ENCODE measurements at places on chromosomes 2 and 18.

- no peaks in the 10 kb centered on the region for H3K36me3 ChIP-seq
- DNase-seq: peak; percentile 18
- peaks cover 11% of the 10 kb centered on the region for H3K27me3 ChIP-seq
- H3K27ac ChIP-seq: no peak overlapping the region
- no peak overlapping the region for H3K4me3 ChIP-seq
Observed at GRCh38 chr18:78875016-78875777, 104.4 kb upstream of the SALL3 start.

DNA sequence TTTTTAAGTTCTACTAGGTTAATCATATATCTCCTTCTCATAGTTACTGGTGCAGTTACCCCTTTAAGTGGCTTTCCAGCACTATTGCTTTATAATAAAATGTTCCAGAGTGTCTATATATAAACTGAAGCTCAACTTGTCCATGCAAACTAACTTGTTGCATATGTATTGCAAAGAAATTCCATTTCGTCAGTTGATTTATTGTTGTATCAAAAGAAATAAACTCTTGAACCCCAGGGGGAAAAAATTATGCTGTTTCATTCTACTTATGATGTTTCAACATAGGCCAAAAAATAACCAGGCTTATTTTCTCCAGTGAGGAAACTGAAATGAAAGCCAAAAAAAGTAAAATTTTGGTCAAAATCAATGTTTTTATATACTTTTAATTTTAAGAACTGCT is 491.9 kb downstream of the NR4A2 start:
- H3K4me1 ChIP-seq: no peaks in the 10 kb centered on the region
- peak; percentile 23 for DNase-seq
- H3K27ac ChIP-seq: no peak overlapping the region
- no peaks in the 10 kb centered on the region for H3K36me3 ChIP-seq
- H3K4me3 ChIP-seq: no peak overlapping the region

DNA sequence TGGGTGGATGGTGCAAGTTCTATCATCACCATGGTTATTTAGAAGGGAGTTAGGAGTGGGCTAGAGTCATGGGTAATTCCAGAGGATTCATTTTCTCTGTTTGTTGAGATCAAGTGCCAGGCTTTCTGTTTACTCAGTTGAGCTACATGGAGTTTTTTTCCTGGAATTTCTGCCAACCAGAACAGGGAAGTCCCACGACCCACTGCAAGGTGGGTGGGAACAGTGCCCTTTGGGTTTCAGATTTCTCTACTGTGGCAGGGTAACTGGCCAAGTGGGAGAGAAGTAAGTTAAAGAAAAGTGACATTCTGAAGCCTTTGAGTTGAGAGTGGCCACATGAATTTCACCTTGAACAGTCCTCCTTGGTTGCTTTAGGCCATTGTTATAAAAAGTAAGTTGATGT is 138.9 kb downstream of the SLC39A10 start:
- no peaks in the 10 kb centered on the region for H3K36me3 ChIP-seq
- no peak overlapping the region for H3K27ac ChIP-seq
- DNase-seq: no peak

DNA sequence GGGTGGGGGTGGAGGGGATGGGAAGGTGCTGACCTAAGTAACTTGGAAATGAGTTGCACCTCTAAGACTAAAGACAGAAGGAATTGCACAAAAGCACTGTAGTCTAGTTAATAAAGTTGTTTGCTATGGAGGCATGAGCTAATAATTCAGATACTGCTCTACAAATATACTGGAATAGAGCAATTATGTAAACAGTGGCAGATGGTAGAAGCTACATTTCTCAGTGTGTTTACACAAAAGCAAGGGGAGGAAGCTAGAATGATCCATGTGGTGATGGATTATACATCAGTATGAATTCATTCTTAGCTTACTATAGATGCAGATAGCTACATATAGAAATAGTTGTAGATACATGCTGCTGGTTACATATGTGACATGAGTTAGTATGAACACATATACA is 27.6 kb upstream of the UBE2F start:
- no peaks in the 10 kb centered on the region for H3K27me3 ChIP-seq
- no peak overlapping the region for H3K27ac ChIP-seq
- no peaks in the 10 kb centered on the region for H3K36me3 ChIP-seq
- no peak overlapping the region for H3K4me3 ChIP-seq
- no peaks in the 10 kb centered on the region for H3K4me1 ChIP-seq

GRCh38 chr18:52310651-52311050 is 29.3 kb upstream of the DCC start:
- no peaks in the 10 kb centered on the region for H3K27me3 ChIP-seq
- no peak for DNase-seq
- no peaks in the 10 kb centered on the region for H3K4me1 ChIP-seq
- no peaks in the 10 kb centered on the region for H3K36me3 ChIP-seq
- H3K4me3 ChIP-seq: no peak overlapping the region

DNA sequence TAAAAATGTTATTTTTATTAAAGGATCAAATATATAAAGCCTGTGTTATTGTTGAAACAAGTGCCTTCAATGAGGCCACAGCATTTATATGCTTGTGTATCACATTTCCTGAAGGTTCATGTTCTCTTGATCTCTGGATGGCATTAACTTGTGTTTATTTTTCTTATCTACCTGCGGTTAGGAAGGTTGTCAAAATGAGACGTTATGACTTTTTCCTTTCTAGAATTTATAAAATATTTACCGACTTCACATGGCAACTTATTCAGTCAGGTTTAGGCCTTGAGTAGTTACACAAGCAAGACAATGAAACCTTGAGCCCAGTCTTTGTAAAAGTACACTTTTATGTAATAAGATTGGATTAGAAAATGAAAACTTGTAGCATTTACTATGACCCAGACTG is 196.4 kb upstream of the ACVR2A start:
- DNase-seq: no peak
- H3K27ac ChIP-seq: no peak overlapping the region
- no peaks in the 10 kb centered on the region for H3K27me3 ChIP-seq
- H3K36me3 ChIP-seq: no peaks in the 10 kb centered on the region
- no peak overlapping the region for H3K4me3 ChIP-seq

GRCh38 chr2:85887566-85888019 is 1.2 kb downstream of the ST3GAL5 start:
- no peaks in the 10 kb centered on the region for H3K27me3 ChIP-seq
- DNase-seq: peak; percentile 76
- peaks cover 41% of the 10 kb centered on the region for H3K4me1 ChIP-seq
- H3K36me3 ChIP-seq: no peaks in the 10 kb centered on the region
- H3K27ac ChIP-seq: peak overlapping the region; percentile 77

DNA sequence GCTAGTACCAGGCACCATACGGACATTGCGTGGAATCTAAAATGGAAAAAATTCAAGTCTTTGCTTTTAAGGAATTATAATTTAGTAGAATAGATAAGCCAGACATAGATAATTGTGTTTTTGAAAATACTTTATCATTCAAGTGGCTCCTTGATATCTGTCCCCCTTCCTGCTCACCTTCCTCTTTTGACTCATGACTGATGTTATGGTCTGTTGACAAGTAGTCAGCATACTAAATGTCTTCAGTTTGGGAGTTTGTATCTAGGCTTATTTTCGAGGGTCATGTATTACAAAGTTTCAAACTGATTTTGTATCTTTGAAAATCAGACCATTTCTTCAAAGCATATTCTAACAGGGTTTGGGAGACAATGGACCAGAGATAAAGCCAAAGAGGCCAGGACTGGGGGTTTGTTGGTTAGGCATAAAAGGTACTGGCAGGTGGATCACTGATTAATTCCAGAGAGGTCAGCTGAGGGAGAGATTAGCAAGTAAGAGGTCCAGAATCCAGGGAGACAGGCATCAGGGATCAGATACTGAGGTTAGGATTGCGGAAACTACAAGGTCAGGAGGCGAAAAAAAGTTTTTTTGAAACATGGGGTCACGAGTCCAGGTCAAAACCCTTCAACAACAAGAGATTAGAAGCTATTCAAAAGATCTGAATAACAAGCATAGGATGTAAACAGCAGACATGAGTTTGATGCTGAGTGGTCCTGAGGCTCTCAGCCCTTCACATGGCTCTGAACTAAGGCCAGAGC is 31.5 kb upstream of the KLHL14 start:
- no peak overlapping the region for H3K4me3 ChIP-seq
- no peaks in the 10 kb centered on the region for H3K4me1 ChIP-seq
- no peaks in the 10 kb centered on the region for H3K36me3 ChIP-seq
- H3K27me3 ChIP-seq: no peaks in the 10 kb centered on the region
- no peak for DNase-seq

- H3K27me3 ChIP-seq: no peaks in the 10 kb centered on the region
- H3K4me3 ChIP-seq: no peak overlapping the region
- H3K27ac ChIP-seq: peak overlapping the region; percentile 74
Observed at GRCh38 chr2:64288321-64289193, 144.3 kb upstream of the PELI1 start.

GRCh38 chr18:48948112-48949049 is 2.4 kb downstream of the SMAD7 start:
- H3K27ac ChIP-seq: peak overlapping the region; percentile 57
- peak; percentile 57 for DNase-seq
- peaks cover 49% of the 10 kb centered on the region for H3K4me1 ChIP-seq
- peak overlapping the region; percentile 79 for H3K4me3 ChIP-seq

DNA sequence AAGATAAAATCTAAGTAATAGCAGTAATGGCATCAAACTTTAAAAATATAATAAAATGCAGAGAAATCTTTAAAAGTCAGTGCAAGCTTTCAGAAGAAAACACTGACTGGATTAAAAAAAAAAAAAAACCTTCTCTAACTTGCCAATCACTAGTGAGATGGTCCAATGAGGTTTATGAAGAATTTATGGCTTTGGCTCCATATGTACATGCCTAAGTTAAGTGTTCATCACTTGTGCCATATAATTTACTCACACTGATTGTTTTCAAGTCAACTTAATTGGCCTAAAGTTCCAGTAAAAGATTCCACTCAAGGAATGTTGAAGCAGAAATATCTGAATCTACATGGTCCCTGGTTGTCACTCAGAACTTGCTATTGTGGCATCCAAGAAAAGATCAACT is 40.7 kb upstream of the RAB27B start:
- H3K4me1 ChIP-seq: peaks cover 3% of the 10 kb centered on the region
- no peak overlapping the region for H3K27ac ChIP-seq
- no peaks in the 10 kb centered on the region for H3K27me3 ChIP-seq
- no peak overlapping the region for H3K4me3 ChIP-seq

GRCh38 chr2:39413063-39413737 is 23.9 kb downstream of the MAP4K3 start:
- no peaks in the 10 kb centered on the region for H3K27me3 ChIP-seq
- no peak overlapping the region for H3K27ac ChIP-seq
- no peaks in the 10 kb centered on the region for H3K36me3 ChIP-seq
- peaks cover 2% of the 10 kb centered on the region for H3K4me1 ChIP-seq
- no peak overlapping the region for H3K4me3 ChIP-seq

DNA sequence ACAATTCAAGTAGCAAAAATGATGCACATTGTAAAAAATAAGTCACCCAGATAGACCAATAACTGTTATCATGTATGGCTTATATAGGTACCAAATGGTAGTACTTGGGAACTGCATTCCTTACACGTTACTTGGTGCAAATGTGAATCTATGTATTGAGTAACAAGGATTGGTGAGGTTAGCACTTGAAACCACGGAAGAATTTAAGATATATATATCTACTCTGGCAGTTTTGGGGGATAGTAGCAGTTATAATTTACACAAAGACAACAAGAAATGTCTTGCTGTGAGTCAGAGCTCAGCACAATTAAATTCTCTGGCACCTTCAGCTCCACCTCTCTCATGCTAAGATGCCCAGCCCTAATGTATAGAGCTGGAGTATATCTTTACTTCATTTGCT is 359.4 kb upstream of the RAB12 start:
- no peaks in the 10 kb centered on the region for H3K27me3 ChIP-seq
- peaks cover 4% of the 10 kb centered on the region for H3K36me3 ChIP-seq
- peaks cover 9% of the 10 kb centered on the region for H3K4me1 ChIP-seq
- H3K27ac ChIP-seq: no peak overlapping the region

DNA sequence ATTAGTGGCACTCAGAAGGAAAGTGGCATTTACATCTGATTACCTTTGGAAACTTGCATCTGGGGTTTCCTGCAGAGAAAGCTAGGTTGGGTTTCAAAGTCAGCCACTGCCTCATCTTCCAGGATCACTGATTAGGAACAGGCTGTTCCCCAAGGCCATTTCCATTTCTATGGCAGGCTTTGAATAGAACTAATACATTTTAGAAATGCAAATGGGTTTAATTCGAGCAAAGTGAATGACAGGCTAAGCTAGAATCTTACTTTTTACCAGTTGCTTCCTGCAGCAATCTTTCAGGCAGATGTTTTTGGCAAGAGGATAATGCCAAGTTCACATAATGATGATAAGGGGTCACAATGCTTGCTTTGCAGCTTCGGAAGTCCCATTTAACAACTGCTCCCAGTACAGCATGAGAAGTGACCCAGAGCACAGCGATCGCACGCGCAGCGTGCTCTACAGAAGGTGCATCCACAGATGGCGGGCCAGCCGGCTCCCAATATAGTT is 336.7 kb downstream of the LPIN1 start:
- no peaks in the 10 kb centered on the region for H3K4me1 ChIP-seq
- H3K27ac ChIP-seq: no peak overlapping the region
- no peaks in the 10 kb centered on the region for H3K27me3 ChIP-seq
- H3K4me3 ChIP-seq: no peak overlapping the region
- no peak for DNase-seq

- no peaks in the 10 kb centered on the region for H3K36me3 ChIP-seq
- H3K27ac ChIP-seq: no peak overlapping the region
- peak overlapping the region; percentile 71 for H3K4me3 ChIP-seq
- peaks cover 28% of the 10 kb centered on the region for H3K27me3 ChIP-seq
- DNase-seq: peak; percentile 32
Observed at GRCh38 chr2:54723996-54724559, 616 bp downstream of the EML6 start.

DNA sequence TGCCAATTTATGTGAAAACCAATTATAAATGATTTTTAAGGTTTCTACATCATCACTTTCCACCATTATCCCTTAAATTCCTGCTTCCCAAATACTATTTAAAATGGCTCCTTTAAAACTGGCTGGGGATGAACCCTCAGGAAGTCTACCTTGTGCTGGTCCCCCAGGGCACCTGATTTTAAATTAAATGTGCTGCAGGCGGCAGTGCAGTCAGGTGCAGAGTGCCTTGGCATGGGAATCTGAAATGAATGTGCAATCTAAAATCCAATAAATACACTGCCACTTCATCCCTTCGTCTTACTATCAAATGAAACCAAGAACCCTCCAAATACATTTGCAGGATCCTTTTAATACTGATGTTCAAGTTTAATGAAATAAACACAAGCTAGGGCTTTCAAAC is 61.8 kb downstream of the C2orf76 start:
- H3K27me3 ChIP-seq: no peaks in the 10 kb centered on the region
- no peak for DNase-seq
- H3K4me1 ChIP-seq: no peaks in the 10 kb centered on the region
- no peak overlapping the region for H3K4me3 ChIP-seq

GRCh38 chr2:74021407-74021755 is 36.7 kb downstream of the TET3 start:
- DNase-seq: no peak
- peaks cover 22% of the 10 kb centered on the region for H3K4me1 ChIP-seq
- no peaks in the 10 kb centered on the region for H3K27me3 ChIP-seq
- H3K4me3 ChIP-seq: no peak overlapping the region
- H3K27ac ChIP-seq: no peak overlapping the region

DNA sequence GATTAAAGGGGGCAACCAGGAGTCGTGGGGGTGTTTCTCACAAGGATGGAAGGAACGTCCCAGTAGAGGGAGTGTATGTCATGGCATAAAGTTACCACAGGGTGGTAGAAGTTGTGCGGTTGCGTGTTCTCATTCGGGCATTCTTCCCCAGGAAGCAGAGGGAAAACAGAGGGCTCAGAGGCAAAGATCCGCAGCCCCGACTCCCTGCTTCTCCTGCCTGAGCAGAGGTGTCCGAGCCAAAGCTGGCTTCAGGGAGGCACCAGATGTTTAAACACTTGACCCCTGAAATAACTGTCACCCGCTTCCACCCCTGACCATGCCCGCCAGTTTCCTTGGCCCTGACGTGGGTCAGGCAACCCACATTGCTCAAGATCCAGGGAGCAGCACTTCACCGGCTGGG is 83.7 kb downstream of the EN1 start:
- H3K36me3 ChIP-seq: no peaks in the 10 kb centered on the region
- H3K27ac ChIP-seq: no peak overlapping the region
- H3K4me1 ChIP-seq: peaks cover 10% of the 10 kb centered on the region
- peak; percentile 16 for DNase-seq
- peaks cover 2% of the 10 kb centered on the region for H3K27me3 ChIP-seq

All from muscle of leg (tissue), 16 donors.